ENCODE measurements at places on chromosomes 7 and 10. TPM values are rescaled to one million over a fixed set of nuclear protein-coding genes. Genes with fewer than 3 reads are reported as not detected.

ACSM6 gene
- total RNA-seq, result not detected

MMD2 gene
- total RNA-seq, result not detected

LRMDA gene
- total RNA-seq, result not detected

TAS2R41 gene
- not detected for total RNA-seq

TUBAL3 gene
- total RNA-seq, result not detected

NEUROD6 gene
- not detected for total RNA-seq

ZSCAN21 gene
- 13.1 TPM for total RNA-seq

MYOZ1 gene
- 0.18 TPM for total RNA-seq

ZNF365 gene
- 2.5 TPM for total RNA-seq

ASZ1 gene
- not detected for total RNA-seq

CHRM2 gene
- total RNA-seq, result 144 TPM

ITIH2 gene
- total RNA-seq, result not detected

FAM204A gene
- total RNA-seq, result 50.5 TPM

ALOX5 gene
- not detected for total RNA-seq

C10orf143 gene
- total RNA-seq, result 0.56 TPM

CALML5 gene
- not detected for total RNA-seq

FANK1 gene
- total RNA-seq, result 1.9 TPM

EPDR1 gene
- total RNA-seq, result not detected

CYP3A7 gene
- total RNA-seq, result not detected

ODAD2 gene
- total RNA-seq, result 1.1 TPM

PNLIPRP1 gene
- total RNA-seq, result not detected

CNTNAP2 gene
- not detected for total RNA-seq

ASB10 gene
- not detected for total RNA-seq

FGFR2 gene
- under 0.01 TPM for total RNA-seq

CHST15 gene
- total RNA-seq, result 0.18 TPM

TAS2R5 gene
- 0.36 TPM for total RNA-seq

KLF14 gene
- not detected for total RNA-seq

DUS4L gene
- total RNA-seq, result 6.6 TPM

CALY gene
- not detected for total RNA-seq

GRID2IP gene
- not detected for total RNA-seq

ZNF503 gene
- 0.83 TPM for total RNA-seq

OR9A2 gene
- not detected for total RNA-seq

SPDYE2 gene
- not detected for total RNA-seq

HOXA2 gene
- total RNA-seq, result 1.6 TPM

FBXL13 gene
- 0.36 TPM for total RNA-seq

TMEM273 gene
- not detected for total RNA-seq

GNB2 gene
- total RNA-seq, result 62.0 TPM

GAD2 gene
- total RNA-seq, result not detected

PTPN12 gene
- total RNA-seq, result 24.7 TPM

CFAP69 gene
- 0.72 TPM for total RNA-seq

GPR22 gene
- not detected for total RNA-seq

NME8 gene
- total RNA-seq, result not detected

CDCA7L gene
- 40.8 TPM for total RNA-seq

ITPRID1 gene
- not detected for total RNA-seq

LBX1 gene
- total RNA-seq, result not detected

SUN3 gene
- not detected for total RNA-seq

AP1S1 gene
- total RNA-seq, result 295 TPM
